ENCODE measurements at places on chromosomes 3 and 15.

DNA sequence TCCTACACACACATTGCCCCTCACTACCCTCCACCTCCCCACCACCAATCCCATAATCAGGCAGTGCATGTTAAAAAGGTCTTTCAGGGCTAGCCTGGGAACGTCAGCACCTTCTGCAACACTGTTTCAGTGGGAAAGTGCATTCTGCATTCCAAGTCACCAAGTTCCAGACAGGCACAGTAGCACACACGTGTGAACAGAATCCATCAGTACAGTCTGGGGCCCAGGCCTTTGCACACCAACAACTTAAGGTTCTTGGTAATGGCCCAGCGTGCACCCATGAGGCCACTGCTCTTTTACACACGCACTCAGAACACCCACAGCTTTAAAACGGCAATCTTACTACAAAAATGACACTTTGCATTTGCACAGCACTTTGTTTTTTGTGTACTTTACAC is 1.2 kb downstream of the ANXA2 start:
- no peak for DNase-seq

- DNase-seq = no peak
Observed at GRCh38 chr3:134323966-134324962, 50.0 kb downstream of the AMOTL2 start.

GRCh38 chr3:50256978-50257890 is 11.7 kb upstream of the SEMA3B start:
- DNase-seq = no peak

- DNase-seq = no peak
Observed at GRCh38 chr3:119990888-119991287, 103.4 kb downstream of the GSK3B start.

DNA sequence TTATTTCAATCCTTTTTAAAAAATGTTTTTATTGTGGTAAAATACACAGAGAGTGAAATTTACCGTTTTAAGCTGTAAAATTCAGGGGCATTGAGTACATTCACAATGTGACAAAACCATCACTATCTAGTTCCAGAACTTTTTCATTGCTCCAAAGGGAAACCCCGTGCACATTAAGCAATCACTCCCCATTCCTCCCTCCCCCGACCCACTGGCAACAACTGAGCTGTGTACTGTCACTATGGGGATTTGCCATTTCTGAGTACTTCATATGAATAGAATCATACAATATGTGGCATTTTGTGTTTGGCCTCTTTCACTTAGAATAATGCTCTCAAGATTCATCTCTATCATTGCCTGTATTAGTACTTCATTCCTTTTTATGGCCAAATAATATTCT is 45.5 kb upstream of the BOC start:
- no peak for DNase-seq

DNA sequence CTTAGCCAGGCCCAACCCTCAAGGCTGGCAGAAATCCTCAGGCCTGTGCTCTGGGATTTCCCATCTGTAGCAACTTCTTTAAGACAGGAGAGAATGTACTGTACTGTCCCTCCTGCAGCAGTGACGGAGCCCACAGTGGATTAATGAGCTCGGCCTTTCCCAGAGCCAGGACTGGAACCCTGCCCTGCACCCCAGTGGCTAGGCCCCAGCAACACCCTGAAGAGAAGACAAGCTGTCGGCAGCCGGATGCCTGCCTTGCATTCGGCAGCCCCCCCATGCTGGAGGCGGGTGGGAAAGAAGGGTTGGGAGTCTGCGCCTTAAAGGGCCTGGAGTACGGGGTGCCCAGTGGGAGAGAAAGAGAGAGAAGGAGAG is 32.0 kb downstream of the KLHL25 start:
- DNase-seq = no peak

- no peak for DNase-seq
Observed at GRCh38 chr15:65914386-65914785, 45.1 kb downstream of the RAB11A start.

DNA sequence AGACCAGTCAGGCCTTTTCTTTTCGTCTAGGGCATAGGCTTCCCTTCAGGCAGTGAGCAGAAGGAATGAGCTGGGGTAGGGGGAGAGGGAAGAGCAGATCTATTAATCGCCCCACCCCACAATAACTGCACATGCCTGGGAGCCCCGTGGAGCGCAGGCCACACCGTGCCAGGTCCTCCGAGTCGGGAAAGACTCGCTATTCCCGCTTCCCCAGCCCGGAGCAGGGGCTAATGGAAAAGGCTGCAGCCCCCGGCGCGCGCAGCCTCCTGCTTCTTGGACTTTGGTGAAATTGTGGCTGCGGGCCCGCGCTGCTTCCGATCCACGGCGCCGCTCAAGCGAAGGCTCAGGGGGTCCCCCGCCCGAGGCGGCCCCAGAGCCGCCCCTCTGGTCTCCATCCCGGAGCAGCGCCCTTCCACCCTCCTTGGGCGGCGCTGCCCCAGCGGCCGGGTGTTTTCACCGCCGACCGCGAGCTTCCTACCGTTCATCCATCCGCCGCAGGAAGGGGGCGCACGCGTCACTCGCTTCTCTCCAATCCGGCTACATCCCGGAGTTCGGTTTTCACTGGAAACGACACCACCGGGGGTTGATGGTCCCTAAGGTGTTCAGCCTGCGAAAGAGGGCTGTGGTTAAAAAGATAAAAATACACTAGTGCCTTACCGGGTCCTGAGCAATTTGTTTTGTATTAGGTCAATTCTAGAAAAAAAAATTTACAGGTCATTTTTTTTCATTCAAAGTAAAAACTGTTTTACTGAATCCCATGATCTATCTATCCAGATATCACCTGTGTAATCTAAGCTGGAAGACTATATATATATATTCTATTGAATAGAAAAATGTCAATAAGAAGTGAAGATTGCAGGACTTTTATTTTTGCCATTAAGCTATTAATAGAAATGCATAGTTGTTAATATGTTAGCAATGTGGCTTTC is 4.4 kb upstream of the SYNM start:
- no peak for DNase-seq

DNA sequence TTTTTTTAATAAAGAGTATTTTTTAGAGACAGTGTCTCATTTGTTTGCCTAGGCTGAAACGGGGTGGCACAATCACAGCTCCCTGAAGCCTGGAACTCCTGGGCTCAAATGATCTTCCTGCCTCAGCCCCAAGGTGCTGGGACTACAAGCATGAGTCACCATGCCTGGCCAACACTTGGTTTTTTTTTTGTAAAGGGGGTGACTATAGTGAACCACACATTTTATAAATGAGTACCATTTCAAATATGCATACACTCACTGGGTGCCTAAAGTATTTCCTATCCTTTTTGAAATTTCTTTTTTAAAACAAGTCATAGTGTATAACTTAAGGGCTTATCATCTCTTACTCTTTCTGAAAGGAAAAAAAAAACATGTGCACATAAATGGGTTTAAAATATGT is 325.2 kb upstream of the MEIS2 start:
- no peak for DNase-seq

DNA sequence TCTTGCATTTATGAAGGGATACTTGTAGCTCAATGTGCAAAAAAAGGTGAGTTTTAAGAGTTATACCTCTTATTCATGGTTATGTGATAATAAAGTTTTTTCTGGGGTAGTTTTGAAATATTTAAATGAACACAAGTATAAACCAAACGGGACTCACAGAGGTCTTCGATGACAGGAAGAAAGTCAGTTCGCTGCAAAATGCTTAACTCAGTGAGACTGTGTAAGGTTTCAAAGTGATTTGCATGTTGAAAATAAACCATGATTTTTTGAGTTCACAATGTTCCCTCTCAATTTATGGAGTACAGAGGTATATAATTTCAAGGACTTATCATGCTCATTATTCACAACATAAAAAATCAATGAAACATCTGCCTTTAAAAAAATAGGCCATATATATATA is 36.3 kb upstream of the MYH15 start:
- no peak for DNase-seq

DNA sequence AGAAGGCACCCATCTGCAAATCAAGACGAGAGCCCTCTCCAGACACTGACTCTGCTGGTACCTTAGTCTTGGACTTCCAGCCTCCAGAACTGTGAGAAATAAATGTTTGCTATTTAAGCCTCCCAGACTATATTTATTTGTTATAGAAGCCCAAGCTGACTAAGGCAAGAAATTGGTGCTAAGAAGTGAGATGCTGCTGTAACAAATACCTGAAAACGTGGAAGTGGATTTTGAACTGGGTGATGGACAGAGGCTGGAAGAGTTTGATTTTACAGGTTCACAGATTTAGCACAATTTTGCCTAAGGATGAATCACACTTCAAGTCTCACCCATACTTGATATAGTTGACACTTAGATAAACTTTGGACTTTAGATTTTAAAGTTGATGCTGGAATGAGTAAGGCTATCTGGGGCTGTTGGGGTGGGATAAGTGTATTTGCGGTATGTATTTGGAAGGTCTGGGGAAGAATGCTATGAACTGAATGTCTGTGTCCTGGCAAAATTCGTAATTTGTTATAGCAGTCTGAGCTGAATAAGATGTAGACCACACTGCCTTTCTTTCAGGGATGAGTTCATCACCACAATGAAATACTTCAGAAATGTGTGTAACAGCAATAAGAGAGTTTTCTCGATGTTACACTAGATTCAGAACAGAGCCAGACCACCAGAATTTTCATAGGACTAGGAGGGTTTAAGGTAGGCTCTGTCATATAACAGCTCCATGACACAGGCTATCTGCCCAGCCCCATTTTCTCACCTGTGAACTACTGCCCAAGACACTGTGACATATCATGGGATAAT is 120.5 kb upstream of the LMCD1 start:
- DNase-seq = no peak

DNA sequence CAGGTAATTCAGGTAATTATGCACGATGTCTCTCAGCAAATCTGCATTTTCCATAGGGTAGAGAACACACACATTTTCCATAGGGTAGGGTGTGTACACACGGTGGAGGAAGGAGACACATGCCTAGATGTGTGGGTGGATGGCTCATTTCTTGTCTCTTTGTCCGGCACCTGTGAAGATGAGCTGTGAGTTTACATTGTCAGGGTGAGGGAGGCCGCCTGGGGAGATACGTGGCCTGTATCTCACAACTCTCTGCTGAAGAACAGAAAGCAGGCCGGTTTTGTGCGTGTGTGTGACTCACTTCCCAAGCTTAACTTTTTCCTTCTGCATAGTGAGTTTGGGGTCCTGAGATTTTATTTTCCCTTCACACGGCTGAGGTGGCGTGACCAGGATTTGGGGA is 60.3 kb downstream of the SLC6A6 start:
- no peak for DNase-seq

- no peak for DNase-seq
Observed at GRCh38 chr15:67880651-67881182, 40.9 kb upstream of the RNU6-1 start.

DNA sequence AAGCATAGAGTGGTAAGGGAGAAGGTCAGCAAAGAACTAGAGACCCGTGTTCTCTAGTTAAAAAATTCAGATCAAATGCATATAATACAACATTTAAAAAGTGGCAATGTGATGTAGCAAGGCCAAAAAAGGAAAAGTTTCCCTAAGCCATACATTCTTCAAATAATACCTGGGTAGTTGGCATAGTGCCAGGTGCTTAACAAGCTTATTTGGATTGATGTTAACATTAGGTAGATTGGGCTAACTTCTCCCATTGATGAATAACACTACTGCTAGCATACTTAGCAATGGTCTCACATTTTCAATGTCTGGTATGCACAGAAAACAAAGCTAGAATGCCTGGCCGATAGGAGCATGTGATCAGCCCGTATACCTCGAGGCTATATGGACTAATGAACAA is 283.6 kb upstream of the RARB start:
- no peak for DNase-seq

- no peak for DNase-seq
Observed at GRCh38 chr3:123431658-123432324, 17.1 kb downstream of the ADCY5 start.

- DNase-seq = no peak
Observed at GRCh38 chr15:39960411-39960810, 26.5 kb downstream of the EIF2AK4 start.

DNA sequence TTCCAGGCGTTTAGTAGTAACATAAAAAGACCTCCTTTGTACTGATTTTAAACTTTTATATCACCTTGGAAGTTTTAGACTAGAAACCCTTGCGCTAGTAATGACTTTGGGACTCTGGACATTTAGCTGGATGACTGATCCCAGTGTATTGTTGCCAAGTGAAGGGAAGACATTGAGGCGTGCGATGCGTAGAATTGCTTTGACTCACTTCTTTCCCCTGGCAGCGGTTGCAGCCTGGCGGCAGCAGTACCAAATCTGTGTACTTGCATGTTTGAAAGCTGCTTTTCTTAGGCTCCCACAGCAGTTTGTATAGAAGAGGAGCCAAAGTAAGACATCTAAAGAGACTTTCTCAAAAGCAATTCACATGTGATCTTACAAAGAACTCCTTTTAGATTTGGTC is 151.6 kb downstream of the BBX start:
- DNase-seq = no peak

DNA sequence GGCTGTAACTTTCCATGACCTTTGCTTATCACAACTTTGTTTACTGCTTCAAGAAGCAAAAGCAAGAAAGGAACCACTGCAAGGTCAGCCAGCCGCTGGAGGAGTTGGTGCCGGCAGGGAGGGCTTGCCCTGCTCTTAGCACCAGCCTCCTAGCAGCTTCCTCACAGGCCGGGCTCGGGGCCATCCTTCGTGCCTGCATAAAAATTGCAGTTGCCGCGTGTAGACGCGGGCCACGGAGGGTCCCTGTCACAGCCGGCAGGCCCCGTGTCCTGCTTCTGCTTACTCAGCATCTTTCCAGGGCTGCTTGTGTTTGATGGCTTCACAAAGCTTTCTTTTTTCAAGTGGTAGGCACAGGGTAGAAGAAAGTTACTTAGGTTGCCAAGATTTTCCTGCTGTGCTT is 84.4 kb downstream of the PGPEP1L start:
- no peak for DNase-seq

DNA sequence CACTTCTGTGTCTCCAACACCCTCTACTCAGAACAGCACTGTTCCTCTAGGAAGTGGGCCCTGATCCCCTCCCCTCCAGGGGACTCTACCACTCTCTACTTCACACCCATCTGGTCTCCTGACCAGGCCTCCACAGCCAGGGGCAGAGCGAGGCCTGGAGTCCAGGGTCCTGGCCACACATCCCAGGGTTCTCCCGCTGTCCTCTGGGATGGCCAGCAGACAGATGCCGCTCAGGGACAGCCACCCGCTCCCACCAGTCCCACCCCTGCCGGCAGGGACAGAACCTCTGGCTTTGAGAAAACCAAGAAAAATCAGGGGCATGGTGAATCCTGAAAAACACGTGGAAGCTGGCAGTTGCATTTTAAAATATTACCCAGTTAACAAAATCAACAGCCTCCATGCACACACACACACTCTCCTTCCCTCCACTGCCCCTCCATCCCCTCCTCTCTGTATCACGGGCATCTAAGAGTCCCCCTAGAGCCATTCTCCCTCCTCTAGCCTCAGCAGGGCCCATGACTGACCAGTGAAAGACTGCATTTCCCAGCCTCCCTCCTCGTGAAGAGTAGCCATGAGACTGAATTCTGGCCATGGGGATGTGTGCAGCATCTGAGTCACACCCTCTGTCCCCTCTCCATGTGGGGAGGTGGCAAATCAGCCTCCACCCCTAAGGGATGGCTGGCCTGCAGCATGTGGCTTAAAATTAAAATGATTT is 32.1 kb upstream of the IQSEC1 start:
- DNase-seq = no peak

All from esophagus squamous epithelium (tissue), 5 donors.